Pancreas (tissue), 10 donors: ENCODE measurements at places on chromosomes 3 and 15. TPM values are rescaled to one million over a fixed set of nuclear protein-coding genes. Genes with fewer than 3 reads are reported as not detected.

DNA sequence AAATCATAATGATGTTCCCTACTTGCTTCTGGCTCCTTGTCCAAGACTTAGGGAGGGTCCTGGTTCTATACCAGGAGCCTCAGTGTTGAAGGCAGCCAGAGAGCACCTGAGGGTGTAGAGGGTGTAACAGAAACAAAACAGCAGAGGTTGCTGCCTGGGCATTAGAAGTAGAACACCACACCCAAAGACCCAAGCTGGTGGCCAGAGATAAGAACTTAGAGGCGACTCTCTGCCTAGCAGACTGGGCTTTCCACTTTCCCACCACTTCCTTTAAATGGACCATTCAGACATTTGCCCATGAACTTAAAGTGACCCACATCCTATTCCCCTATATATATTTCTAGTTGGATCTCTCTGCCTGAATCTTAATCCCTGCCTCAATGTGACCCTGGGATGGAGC lies 189.8 kb downstream of the KLF13 start:
- H3K4me1 ChIP-seq = no peaks in the 10 kb centered on the region
- DNase-seq = no peak
- H3K4me3 ChIP-seq = no peak overlapping the region
- H3K27me3 ChIP-seq = no peaks in the 10 kb centered on the region
- H3K36me3 ChIP-seq = no peaks in the 10 kb centered on the region
- no peak overlapping the region for H3K27ac ChIP-seq

- no peak overlapping the region for H3K27ac ChIP-seq
- H3K36me3 ChIP-seq = no peaks in the 10 kb centered on the region
- no peaks in the 10 kb centered on the region for H3K4me1 ChIP-seq
Measured at GRCh38 chr3:78003090-78003489, 963.2 kb downstream of the ROBO2 start.

GRCh38 chr3:37872413-37873160 lies 10.9 kb downstream of the CTDSPL start:
- DNase-seq = no peak
- H3K27ac ChIP-seq = no peak overlapping the region
- H3K27me3 ChIP-seq = no peaks in the 10 kb centered on the region
- no peaks in the 10 kb centered on the region for H3K4me1 ChIP-seq

- no peak overlapping the region for H3K27ac ChIP-seq
- H3K36me3 ChIP-seq = no peaks in the 10 kb centered on the region
- no peak for DNase-seq
- no peaks in the 10 kb centered on the region for H3K4me1 ChIP-seq
Measured at GRCh38 chr3:177679568-177680471, 482.5 kb upstream of the TBL1XR1 start.

- no peaks in the 10 kb centered on the region for H3K4me1 ChIP-seq
- DNase-seq = no peak
- no peak overlapping the region for H3K4me3 ChIP-seq
- H3K27me3 ChIP-seq = no peaks in the 10 kb centered on the region
Measured at GRCh38 chr3:31442755-31443154, 90.0 kb upstream of the STT3B start.

- DNase-seq = no peak
- H3K27me3 ChIP-seq = no peaks in the 10 kb centered on the region
- H3K4me3 ChIP-seq = no peak overlapping the region
- no peak overlapping the region for H3K27ac ChIP-seq
Measured at GRCh38 chr3:154584974-154585373, 155.0 kb upstream of the GPR149 start.

DNA sequence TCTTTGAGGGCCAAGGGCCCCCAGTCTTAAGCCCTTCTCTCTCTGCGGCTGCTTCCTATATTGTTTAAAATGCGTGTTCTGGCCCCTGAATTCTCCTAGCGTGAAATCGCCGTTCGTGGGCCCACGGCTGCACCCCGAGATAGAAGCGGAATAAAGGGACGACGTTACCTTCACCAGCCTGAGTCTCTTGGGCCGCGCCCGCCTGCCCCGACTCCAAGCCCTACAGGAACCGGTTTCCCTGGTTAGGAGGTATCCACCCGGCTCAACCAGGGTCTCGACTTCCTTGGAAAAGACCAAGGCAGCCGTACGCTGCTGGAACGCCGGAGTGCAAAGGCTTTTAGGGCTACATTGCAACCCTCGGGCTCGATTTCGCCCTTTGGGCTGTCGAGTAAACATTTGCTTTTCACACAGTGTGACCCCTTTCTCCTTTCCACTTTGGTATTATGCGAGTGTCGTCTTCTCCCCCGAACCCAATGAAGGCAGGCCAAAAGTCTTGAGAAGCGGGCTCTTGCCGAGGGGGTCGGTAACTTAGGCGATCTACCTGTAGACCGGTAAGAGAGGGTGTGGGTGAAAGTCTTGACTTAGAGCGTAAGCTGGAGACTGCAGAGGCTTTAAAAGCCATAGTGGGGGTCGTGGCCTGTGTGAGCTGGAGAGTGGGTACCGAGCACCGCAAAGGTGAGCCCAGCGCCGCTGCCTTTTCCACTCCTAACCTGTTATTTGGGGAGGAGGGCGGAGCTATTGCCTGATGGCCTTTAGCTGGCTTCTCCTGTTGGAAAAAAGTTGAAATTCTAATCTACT lies 2.0 kb downstream of the TRIM71 start:
- H3K36me3 ChIP-seq = no peaks in the 10 kb centered on the region
- no peak overlapping the region for H3K4me3 ChIP-seq
- DNase-seq = no peak
- H3K27ac ChIP-seq = no peak overlapping the region
- no peaks in the 10 kb centered on the region for H3K27me3 ChIP-seq
- H3K4me1 ChIP-seq = peaks cover 3% of the 10 kb centered on the region

DNA sequence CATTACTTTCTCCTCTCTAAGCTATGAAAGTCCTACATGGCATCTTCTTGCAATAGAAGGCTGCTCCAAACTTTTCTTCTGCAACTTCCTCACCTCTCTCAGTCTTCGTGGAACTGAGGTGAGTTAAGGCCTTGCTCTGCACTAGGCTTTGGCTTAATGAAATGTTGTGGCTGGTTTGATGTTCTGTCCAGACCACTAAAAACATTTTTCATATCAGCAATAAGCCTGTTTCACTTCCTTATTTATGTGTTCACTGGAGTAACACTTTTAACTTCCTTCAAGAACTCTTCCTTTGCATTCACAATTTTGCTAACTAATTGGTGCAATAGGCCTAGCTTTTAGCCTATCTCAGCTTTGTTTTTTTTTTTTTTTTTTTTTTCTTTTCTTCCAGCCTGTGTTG lies 335.3 kb upstream of the NECTIN3 start:
- H3K27ac ChIP-seq = no peak overlapping the region
- no peak for DNase-seq
- H3K36me3 ChIP-seq = no peaks in the 10 kb centered on the region
- peaks cover 6% of the 10 kb centered on the region for H3K4me1 ChIP-seq
- H3K27me3 ChIP-seq = no peaks in the 10 kb centered on the region
- H3K4me3 ChIP-seq = no peak overlapping the region

DNA sequence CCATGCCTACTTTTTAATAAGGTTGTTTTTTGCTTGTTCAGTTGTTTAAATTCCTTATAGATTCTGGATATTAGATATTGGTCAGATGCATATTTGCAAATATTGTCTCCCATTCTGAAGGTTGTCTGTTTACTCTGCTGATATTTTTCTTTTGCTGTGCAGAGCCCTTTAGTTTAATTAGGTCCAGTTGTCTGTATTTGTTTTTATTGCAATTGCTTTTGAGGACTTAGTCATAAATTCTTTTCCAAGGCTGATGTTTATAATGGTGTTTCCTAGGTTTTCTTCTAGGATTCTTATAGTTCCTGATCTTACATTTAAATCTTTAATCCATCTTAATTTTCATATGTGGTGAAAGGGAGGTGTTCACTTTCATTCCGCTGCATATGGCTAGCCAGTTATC lies 77.4 kb downstream of the PTPRG start:
- H3K36me3 ChIP-seq = no peaks in the 10 kb centered on the region
- H3K4me3 ChIP-seq = no peak overlapping the region
- peaks cover 5% of the 10 kb centered on the region for H3K4me1 ChIP-seq
- H3K27me3 ChIP-seq = no peaks in the 10 kb centered on the region
- DNase-seq = no peak

DNA sequence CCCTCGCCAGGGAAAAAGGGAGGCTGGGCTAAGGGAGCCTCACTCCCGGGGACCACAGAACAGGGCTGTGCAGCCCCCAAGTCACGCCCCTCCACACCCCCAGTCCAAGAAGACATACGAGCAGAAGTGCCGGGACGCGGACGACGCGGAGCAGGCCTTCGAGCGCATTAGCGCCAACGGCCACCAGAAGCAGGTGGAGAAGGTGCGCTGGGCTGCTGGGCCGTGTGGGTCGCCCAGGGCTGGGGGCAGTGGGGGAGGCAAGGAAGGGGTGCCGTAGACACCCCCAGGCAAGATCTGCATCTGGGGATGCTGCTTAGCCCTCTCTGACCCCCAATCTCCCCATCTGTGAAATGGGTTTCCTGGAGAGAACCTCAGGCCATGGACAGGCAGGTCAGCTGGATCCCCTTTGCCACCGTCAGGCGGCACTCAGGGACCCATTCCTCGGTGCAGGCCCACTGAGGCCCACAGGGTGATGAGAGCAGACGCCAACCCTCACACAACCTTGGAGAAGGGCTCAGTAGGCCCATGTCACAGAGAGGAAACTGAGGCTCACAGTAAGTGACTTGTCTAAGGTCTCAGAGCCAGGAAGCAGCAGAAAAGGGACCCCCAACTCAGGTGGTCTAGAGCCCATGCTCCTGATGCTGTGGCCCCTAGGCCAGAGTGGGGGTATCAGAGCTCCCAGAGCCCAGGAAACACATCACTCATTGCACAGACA lies 33.7 kb downstream of the PSTPIP1 start:
- H3K36me3 ChIP-seq = no peaks in the 10 kb centered on the region
- peak overlapping the region; percentile 20 for H3K4me3 ChIP-seq
- H3K27ac ChIP-seq = no peak overlapping the region
- no peaks in the 10 kb centered on the region for H3K27me3 ChIP-seq
- H3K4me1 ChIP-seq = peaks cover 4% of the 10 kb centered on the region
- no peak for DNase-seq

- H3K4me3 ChIP-seq = no peak overlapping the region
- no peak for DNase-seq
- H3K27me3 ChIP-seq = no peaks in the 10 kb centered on the region
- no peaks in the 10 kb centered on the region for H3K4me1 ChIP-seq
- H3K36me3 ChIP-seq = no peaks in the 10 kb centered on the region
Measured at GRCh38 chr15:29994284-29994683, 88.5 kb upstream of the GOLGA8J start.

GRCh38 chr3:145820170-145820569 lies 340.8 kb downstream of the PLOD2 start:
- no peak overlapping the region for H3K4me3 ChIP-seq
- H3K27me3 ChIP-seq = no peaks in the 10 kb centered on the region
- no peaks in the 10 kb centered on the region for H3K4me1 ChIP-seq
- no peaks in the 10 kb centered on the region for H3K36me3 ChIP-seq
- no peak overlapping the region for H3K27ac ChIP-seq

GRCh38 chr15:45234562-45235235 lies 17.3 kb upstream of the SLC28A2 start:
- no peak for DNase-seq
- no peaks in the 10 kb centered on the region for H3K27me3 ChIP-seq
- no peaks in the 10 kb centered on the region for H3K4me1 ChIP-seq
- no peak overlapping the region for H3K27ac ChIP-seq
- H3K36me3 ChIP-seq = no peaks in the 10 kb centered on the region

DNA sequence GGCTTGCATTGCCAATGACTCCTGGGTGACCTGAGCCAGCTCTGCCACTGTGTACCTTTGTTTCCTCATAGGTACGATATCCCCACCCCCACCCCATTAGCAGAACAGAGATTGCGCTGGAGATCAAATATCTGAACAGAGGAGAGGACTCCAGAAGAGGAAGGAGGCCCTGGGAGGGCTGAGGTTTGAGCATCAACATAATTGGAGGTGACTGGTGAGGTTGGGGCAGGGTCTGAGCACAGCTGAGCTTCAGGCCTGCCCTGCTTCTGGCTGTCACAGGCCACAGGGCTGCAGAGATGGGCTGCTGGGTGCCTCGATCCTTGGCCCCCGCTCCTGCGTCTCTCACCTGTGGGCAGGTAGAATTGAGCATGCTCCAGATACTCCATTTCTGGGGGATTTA lies 21.3 kb upstream of the CACNA2D2 start:
- H3K4me1 ChIP-seq = no peaks in the 10 kb centered on the region
- no peak overlapping the region for H3K27ac ChIP-seq
- no peaks in the 10 kb centered on the region for H3K27me3 ChIP-seq
- H3K4me3 ChIP-seq = no peak overlapping the region
- no peaks in the 10 kb centered on the region for H3K36me3 ChIP-seq
- DNase-seq = no peak

DNA sequence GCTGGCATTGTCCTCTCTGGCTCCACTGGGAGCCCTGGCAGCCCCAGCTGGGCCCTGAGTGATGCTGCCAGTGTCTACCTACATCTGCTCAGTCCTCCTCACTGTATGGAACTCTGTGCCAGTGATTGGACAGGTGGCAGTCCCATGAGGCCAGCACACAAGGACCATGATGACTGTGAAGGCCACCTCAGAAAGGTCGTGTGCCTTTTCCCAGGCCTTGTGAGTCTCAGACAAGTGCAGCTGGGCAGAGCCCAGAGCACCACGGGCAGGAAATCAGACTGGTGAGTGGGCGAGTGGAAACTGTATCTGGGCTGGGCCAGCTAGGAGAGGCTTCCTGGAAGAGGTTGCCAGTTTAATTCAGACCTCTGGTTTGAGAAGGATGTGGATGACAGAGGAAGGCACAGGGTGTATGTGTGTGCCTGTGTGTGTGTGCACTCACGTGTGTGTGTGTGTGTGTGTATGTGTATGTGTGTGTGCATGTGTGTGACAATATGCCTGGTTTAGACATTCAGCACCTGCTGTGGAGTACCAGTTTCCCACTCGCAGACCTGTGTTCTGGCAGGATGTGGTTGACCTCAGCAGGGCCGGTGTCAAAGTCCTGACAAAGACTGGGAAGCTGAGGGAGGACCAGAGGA lies 7.0 kb downstream of the MAPKAPK3 start:
- H3K27ac ChIP-seq = no peak overlapping the region
- no peak for DNase-seq
- H3K4me3 ChIP-seq = no peak overlapping the region
- no peaks in the 10 kb centered on the region for H3K4me1 ChIP-seq
- no peaks in the 10 kb centered on the region for H3K36me3 ChIP-seq

GRCh38 chr3:42229266-42229941 lies 36.6 kb downstream of the CCK start:
- DNase-seq = no peak
- no peaks in the 10 kb centered on the region for H3K4me1 ChIP-seq

DNA sequence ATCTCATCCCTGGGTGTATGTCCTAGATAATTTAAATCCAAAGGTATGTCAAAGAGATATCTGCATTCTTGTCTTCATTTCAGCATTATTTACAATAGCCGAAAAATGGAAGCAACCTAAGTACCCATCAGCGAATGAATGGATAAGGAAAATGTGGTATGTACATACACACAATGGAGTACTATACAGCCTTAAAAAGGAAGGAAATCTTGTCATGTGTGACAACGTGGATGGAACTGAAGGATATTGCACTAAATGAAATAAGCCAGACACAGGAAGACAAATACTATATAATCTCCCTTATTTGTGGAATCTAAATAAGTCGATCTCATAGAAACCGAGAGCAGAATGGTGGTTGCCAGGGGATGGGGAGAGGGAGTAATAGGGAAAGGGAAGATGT lies 16.8 kb upstream of the MGLL start:
- no peak overlapping the region for H3K27ac ChIP-seq
- no peaks in the 10 kb centered on the region for H3K4me1 ChIP-seq
- H3K27me3 ChIP-seq = no peaks in the 10 kb centered on the region

Gene CEP70
- 28.5 TPM for total RNA-seq

Gene GRAMD2A
- not detected for total RNA-seq

Gene LRTM1
- not detected for total RNA-seq

Gene GPR15
- total RNA-seq = not detected

Gene MDFIC2
- total RNA-seq = not detected

Gene RETNLB
- total RNA-seq = not detected

Gene CMTM7
- 7.4 TPM for total RNA-seq

Gene ATP10A
- 0.43 TPM for total RNA-seq

Gene RCN2
- total RNA-seq = 22.9 TPM
